ENCODE measurements at places on chromosomes 7 and 10.

GRCh38 chr7:23530405-23530804 is 1.4 kb downstream of the TRA2A start:
- DNase-seq, result no peak

DNA sequence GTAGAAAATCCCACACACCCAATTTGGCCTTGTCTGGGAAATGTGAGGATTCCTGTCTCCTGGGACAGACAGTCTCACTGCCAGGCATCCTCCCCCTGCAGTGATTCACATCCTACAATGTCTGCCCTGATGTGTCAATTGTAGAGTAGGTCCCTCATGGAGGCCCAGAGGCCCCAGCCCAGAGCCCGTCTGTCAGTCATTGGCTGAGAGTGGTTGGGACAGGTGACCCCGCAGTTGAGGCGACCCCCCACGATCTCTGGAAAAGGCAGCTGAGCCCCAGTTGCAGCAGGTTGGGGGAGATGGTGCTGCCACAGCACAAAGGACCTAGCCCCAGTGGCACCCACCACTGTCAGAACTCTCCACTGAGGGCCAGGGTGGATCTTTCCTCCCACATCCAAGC is 84.3 kb upstream of the INSIG1 start:
- DNase-seq, result no peak

GRCh38 chr10:127148933-127149220 is 47.5 kb downstream of the INSYN2A start:
- DNase-seq, result no peak

DNA sequence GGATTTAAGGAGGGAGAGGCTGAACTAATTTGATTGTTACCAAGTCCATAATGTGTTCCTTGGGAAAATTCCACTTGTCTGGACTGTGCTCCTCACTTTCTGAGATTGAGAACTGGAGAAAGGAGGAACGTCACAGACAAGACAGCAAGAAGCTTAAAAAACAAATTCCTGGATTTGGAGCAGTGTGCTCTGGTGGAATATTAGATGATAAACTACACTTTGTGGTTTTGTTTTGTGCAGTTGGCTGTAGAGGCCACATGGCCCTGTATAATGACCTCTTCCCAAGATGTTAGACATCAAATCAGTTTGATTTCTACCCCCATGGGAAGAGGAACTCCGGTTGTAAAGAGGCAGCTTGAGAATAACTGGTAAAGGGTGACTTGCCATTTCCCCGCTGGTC is 421.3 kb upstream of the GALNT17 start:
- DNase-seq, result no peak

- no peak for DNase-seq
Observed at GRCh38 chr7:151301471-151302462, 39.8 kb upstream of the NUB1 start.

DNA sequence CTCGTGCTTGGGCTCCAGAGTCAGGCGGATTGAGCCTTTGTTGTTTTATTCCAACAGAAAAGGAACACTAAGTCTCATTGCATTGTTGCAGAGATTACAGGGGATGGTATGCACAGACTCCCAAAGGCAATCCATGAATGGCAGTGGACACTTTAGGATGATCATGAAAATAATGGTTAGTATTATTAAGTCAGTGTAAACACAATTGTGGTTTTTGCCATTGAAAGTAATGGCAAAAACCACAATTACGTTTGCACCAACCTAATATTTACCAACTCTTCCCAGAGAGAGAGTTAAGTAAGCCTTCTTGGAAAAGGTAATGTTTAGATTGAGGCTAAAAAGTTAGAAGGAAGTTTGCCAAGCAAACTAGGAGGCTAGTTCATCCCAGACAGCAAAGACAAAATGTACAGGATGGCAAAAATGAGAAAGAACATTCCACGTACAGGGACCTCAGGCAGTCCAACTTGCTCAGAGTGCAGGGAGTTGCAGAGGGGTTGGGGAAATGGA is 72.9 kb upstream of the AMPH start:
- DNase-seq, result no peak

DNA sequence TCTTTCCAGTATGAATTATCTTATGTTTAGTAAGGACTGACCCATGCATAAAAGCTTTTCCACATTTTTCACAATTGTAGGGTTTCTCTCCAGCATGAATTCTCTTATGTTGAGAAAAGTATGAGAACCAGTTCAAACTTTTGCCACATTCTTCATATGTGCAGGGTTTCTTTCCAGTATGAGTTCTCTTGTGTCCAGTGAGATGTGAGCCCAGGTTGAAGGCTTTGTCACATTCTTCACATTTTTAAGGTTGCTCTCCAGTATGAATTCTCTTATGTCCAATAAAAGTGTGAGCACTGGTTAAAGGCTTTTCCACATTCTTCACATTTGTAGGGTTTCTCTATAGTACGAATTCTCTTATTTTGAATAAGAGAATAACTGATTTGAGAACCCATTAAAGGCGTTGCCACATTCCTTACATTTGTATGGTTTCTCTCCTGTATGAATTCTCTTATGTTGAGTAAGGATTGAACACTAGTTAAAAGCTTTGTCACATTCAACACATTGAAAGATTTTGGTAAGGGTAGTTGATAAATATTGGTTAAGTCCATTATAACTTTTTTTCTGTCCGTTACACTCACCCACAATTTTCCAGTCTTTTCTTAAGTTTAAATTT is 911.0 kb upstream of the ZNF722 start:
- DNase-seq, result no peak

- no peak for DNase-seq
Observed at GRCh38 chr7:6360841-6361240, 86.9 kb downstream of the DAGLB start.

- DNase-seq, result peak; percentile 43
Observed at GRCh38 chr10:24463611-24464426, 254.9 kb downstream of the KIAA1217 start.

DNA sequence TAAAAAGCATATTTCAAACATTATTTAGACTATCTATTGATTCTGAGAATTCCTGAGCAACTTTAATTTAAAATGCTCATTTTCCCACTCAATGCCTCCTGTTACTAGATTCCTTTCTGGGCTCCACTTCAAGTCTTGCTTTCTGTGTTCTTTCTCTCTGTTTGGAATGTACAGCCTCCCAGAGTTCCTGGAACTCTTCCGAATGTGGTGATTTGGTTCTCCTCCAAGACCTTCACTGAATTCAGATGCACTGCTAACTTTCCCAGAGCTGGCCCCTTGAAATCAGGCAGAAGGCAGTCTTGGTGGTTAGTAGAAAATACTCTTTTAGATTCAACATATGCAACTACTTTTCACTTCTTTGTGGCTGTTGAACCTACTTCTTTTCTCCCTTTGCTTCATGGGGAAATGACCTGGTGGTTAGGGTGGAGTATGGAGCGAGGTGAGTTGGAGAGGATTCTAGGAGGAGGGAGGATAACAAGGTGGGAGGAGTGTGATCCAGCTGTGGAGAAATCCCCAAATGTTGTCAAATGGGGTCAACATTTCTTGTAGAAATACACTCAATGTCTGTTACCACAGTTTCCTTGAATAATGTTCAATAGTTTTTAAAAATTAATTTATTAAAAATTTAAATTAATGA is 27.9 kb upstream of the CCDC7 start:
- no peak for DNase-seq

DNA sequence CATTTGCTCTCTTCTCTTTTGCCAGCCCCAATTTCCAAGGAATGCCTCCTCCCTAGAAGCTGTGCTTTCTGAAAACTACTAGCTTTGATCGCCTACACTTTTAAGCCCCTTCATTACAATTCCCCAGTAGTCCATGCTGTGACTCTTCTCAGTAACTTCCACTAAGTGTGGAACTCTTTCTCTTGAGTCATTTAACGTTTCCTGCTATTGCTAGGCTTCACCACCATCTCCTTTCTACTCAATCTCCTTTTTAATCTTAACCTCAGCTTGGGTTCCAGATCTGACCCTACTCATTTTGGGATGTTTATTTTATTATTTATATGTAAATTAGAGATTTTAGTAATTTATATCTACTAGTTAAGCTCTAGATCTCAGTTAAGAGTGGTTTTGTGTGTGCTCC is 14.4 kb upstream of the SEMA3D start:
- DNase-seq, result no peak

DNA sequence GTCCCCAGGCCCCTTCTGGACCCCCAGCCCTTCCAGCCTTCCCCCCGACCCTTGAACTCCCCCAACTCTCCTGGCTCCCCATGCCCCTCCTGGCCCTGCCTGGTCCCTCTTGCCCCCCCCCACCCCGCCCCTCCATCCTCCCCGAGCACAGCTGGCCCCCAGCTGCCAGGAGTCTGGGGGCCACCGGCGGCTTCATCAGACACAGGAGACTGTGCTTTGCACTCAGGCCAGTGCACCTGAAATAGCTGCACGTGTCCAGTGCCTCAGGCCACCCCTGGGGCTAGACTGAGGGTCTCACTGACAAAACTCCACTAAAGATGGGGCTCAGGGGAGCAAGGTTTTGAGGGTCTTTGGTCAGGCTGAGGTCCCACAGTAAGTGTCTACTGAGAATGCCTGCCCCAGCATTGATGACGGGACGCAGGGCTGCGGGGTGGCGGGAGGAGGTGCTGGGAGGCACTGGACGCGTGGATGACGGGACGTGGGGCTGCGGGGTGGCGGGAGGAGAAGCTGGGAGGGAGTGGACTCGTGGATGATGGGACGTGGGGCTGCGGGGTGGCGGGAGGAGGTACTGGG is 6.5 kb downstream of the FOXL3 start:
- no peak for DNase-seq

DNA sequence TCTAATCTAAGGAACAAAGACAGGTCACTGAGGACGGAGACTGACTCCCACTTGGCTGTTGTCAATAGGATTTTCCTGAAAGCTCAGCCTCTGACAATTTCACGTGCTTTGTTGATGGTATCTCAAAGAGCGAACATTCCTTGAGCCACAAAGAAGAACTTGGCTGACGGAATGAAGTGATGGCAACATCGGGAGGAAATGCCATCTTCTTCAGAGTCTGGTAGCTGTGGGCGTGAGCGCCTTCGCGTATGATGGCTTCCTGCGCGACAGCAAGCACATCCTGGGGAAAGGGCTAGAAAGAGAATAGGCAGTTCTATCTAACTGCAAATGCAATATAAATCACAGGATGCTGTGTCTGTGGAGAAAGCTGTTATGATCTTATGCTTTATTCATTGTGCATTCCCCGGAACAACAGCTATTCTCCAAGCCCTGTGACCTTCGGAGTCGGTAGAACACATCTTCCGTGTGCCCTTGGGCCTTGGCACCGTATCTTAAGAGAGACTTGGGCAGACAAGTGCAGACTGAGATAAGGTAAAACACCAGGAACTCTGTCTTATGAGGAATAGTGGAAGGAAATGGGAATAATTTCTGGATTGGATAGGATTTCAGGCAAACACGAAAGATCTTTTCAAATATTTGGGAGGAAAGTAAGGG is 19.6 kb upstream of the GTPBP4 start:
- no peak for DNase-seq

DNA sequence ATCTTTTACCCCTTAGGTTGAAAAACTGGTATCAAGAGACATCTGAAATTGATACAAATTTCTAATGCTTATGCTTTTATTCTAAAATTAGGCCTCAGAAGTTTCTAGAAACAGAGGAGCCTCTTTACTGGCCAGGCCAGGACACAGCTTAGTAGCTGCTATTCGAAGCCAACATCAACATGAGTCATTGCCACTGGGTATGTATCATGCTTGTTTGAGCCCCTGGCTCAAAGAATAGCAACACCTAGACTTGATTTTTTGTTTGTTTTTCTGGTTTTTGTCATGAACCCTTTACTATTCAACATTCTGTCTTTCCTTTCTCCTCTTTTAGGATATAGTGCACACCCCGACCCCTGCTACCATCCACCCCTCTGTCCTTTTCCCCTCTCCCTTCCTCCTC is 90.9 kb upstream of the STK17A start:
- DNase-seq, result no peak

DNA sequence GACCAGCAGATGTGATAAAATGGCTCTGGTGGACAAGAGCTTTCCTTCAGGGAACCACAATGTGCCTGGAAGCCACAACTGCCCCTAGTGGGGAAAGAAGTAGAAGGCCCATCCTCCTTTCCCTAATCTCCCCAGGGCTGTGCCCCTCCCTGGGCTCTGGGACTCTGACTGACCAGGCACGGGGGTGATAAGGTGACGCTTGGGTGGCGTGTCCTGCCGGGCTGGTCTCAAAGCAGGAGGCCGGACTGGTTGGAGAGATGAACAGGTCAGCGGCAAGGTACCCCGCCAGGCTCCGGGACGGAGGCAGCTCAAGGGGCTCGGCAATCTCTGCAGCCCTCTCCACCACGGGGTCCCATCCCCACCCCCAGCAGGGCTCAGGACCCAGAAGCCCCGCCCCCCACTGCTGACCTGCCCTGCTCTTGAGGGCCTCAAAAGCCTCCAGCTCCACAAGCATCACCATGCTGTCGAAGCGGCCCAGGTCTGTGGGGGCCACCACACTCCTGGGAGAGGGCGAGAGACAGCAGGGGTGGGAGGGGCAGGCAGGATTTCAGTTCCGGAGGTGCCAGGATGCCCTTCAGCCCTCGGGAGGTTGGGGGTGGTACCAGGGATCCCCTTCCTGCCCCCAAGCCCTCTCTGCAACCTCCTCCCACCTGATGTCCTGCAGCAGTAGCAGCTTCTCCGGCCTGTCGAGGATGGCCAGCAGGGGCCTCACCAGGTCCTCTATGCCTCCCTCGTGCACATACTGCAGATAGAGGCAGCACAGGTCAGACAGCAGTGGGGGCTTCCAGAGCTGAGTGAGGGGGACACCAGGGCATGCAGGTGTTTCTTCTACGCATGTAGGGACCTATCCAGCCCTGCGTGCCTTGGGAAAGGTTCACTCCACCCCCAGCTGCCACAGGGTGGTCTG is 12.2 kb downstream of the LZTS2 start:
- DNase-seq, result no peak

GRCh38 chr10:21769041-21769440 is 234.5 kb downstream of the DNAJC1 start:
- DNase-seq, result no peak

DNA sequence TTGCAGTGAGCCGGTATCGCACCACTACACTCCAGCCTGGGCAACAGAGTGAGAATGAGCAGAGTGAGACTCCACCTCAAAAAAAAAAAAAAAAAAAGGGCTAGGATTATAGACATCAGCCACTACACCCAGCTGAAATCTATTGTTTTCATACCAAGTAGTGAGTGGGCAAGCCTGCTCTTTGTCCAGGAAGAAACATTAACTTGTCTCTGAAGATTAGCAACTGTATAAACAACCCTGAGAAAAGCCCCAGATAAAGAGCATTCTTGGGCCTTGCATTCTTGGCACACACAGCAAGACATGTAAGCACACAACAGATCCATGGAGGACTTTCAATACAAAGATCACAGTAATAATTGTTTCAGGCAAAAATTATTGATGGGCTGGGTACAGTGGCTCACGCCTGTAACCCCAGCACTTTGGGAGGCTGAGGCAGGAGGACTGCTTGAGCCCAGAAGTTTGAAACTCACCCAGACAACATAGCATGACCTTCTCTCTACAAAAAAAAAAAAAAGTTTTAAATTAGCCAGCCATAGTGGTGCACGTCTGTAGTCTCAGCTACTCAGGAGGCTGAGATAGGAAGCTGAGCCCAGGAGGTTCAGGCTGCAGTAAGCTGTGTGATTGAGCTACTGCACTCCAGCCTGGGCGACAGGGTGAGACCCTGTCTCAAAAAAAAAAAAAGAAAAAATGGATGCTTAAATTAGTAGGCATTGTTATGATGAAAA is 4.4 kb downstream of the PSPH start:
- DNase-seq, result no peak

GRCh38 chr10:104359811-104360210 is 6.2 kb downstream of the CFAP58 start:
- DNase-seq, result no peak

- no peak for DNase-seq
Observed at GRCh38 chr10:95536017-95536416, 25.2 kb downstream of the SORBS1 start.

Data from activated CD4-positive, alpha-beta T cell treated with anti-CD3 and anti-CD28 coated beads, Interleukin-2, amount 50 U/mL, for 48 hours (primary cell).